ENCODE measurements at places on chromosomes 1 and 21. TPM values are rescaled to one million over a fixed set of nuclear protein-coding genes. Genes with fewer than 3 reads are reported as not detected.

- H3K27ac ChIP-seq = peak overlapping the region; percentile 89
- no peaks in the 10 kb centered on the region for H3K27me3 ChIP-seq
- H3K4me1 ChIP-seq = peaks cover 45% of the 10 kb centered on the region
- peak overlapping the region; percentile 29 for H3K4me3 ChIP-seq
- peaks cover 10% of the 10 kb centered on the region for H3K36me3 ChIP-seq
Measured at GRCh38 chr1:28256197-28256827, 3.0 kb upstream of the SESN2 start.

DNA sequence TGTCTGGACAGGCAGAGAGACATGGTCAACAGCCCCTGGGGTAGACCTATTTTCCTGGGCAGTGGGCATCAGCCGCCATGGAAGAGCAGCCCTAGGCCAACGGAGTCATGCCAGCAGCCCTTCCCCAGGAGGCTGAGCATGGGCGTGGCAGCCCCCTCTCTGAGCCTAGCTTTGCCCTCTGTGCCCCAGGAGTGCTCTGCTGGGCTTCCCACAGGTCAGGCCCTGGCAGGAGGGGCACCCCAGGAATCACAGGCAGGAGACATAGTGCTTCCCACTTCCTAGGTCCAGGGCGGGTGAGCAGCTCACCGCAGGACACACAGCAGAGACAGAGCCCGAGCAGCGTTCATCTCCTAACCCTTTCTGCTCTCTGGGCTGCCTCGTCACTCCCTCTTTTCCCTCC lies 132.8 kb downstream of the GLIS1 start:
- no peaks in the 10 kb centered on the region for H3K36me3 ChIP-seq
- DNase-seq = no peak
- no peaks in the 10 kb centered on the region for H3K4me1 ChIP-seq

ADAMTSL4 gene
- total RNA-seq = not detected

DNA sequence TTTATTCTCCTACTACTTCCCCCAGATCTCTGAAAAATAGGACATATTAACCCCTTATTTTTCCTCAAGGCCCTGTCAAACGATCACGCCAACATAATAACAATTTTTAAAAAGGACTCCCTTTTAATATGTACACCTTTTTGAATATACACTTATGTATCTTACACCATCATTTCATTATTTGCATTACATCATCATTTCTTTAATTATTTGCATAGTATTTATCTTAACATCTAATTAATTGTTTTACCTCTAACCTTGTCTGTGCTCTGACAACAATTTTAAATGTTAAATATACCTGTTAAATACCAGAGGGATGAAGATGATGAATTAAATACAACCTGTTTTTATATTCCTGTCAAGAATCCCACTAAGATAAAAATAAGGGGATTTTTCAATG lies 432.2 kb downstream of the PTPRC start:
- no peak for DNase-seq
- H3K27me3 ChIP-seq = no peaks in the 10 kb centered on the region
- H3K27ac ChIP-seq = no peak overlapping the region
- H3K4me1 ChIP-seq = peaks cover 15% of the 10 kb centered on the region

- DNase-seq = no peak
- peak overlapping the region; percentile 55 for H3K27ac ChIP-seq
- no peaks in the 10 kb centered on the region for H3K27me3 ChIP-seq
- peaks cover 38% of the 10 kb centered on the region for H3K4me1 ChIP-seq
- peak overlapping the region; percentile 89 for H3K4me3 ChIP-seq
- H3K36me3 ChIP-seq = peaks cover 4% of the 10 kb centered on the region
Measured at GRCh38 chr1:161388639-161389038, 21.0 kb upstream of the CFAP126 start.

RGS8 gene
- not detected for total RNA-seq

GRCh38 chr1:84427250-84428188 lies 29.2 kb downstream of the DNASE2B start:
- H3K36me3 ChIP-seq = no peaks in the 10 kb centered on the region
- peaks cover 5% of the 10 kb centered on the region for H3K27me3 ChIP-seq
- no peak for DNase-seq
- no peak overlapping the region for H3K27ac ChIP-seq
- no peak overlapping the region for H3K4me3 ChIP-seq
- H3K4me1 ChIP-seq = no peaks in the 10 kb centered on the region
